Activated CD8-positive, alpha-beta T cell treated with anti-CD3 and anti-CD28 coated beads for 36 hours (primary cell): ENCODE measurements at places on chromosomes 3 and 15. TPM values are rescaled to one million over a fixed set of nuclear protein-coding genes. Genes with fewer than 3 reads are reported as not detected.

The CPB1 gene
- not detected for total RNA-seq

The SERPINI1 gene
- 1.0 TPM for total RNA-seq

The CELF6 gene
- 0.20 TPM for total RNA-seq

The SOX14 gene
- total RNA-seq: not detected

The SAMD7 gene
- total RNA-seq: not detected

The GOLGA6L10 gene
- total RNA-seq: 3.0 TPM

The DISP2 gene
- total RNA-seq: 0.20 TPM

The ZNF860 gene
- total RNA-seq: not detected

The GRIP2 gene
- total RNA-seq: not detected

The RTF1 gene
- 30.0 TPM for total RNA-seq

The LSAMP gene
- not detected for total RNA-seq

The TNFSF10 gene
- 21.5 TPM for total RNA-seq

The STRIT1 gene
- not detected for total RNA-seq

The SAMMSON gene
- not detected for total RNA-seq

DNA sequence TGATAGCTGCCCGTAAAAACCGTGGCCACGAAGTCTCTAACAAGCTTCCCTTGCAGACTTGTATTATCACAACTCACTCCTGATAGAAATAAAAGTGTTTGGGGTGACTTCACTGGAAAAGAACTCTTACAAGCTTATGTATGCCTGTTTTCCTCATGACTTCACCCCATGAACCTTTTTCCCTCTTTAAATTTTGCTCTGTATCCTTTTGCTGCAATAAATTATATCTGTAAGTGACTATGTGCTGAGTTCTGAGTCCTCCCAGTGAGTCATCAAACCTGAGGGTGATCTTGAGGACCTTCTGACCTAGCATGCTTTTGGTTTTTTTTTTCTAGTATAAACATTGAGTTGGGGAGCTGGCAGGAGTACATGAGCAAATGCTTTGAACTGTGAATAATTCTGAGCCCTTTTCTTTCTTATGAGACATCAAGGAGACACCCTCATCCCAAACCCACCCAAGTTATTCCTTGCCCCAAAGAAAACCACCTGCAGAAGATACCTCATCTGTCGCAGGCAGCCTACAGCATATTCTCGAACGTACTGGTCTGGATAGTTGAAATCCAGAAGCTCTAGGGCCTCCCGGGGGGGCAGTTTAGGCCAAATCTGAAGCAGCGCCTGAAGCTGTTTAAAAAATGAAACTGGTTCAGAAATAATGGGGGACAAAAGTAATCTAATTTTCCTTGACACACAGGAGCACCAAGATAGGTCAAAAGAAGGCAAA lies 85.9 kb downstream of the FAIM start:
- no peak for DNase-seq

DNA sequence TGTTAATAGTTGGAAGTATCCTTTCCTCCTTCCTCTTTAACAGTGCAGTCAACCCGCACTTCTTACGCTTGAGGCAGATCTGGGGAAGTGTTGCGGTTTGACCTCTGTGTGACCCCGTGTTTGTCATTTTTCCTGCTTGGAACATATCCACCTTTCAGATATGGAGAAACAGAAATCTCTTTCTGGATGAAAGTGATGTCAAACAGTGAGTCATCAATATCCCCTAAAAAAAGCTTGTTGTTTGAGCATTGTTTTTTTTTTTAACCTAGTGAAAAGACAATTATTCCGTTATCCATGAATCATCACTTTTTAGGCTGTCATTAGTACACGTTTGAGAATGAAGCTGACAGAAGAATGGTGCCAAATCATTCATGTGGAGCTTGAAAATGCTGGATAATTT lies 293.7 kb downstream of the ARPP21 start:
- DNase-seq: no peak

GRCh38 chr3:37955918-37956707 lies 34.5 kb upstream of the VILL start:
- no peak for DNase-seq

- peak; percentile 8 for DNase-seq
Measured at GRCh38 chr3:193599393-193599792, 6.4 kb downstream of the OPA1 start.

DNA sequence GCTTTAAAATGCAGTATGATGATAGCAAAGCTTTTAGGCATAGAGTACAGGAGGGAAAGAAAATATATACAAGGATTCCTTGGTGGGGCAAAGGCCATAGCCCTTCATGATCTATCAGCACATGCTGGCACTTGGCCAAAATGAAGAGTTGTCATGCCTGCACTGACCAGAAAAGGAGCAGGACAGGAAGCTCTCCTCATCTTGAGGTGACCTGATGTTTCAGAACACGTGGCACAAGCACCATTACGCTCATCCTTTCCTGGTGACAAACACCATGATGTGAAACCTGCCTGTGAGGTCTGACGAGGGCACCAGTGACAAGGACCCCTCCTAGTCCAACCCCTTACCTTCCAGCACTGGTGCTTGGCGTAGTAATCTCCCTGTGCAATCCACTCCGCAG lies 77.9 kb upstream of the DCLK3 start:
- peak; percentile 15 for DNase-seq

DNA sequence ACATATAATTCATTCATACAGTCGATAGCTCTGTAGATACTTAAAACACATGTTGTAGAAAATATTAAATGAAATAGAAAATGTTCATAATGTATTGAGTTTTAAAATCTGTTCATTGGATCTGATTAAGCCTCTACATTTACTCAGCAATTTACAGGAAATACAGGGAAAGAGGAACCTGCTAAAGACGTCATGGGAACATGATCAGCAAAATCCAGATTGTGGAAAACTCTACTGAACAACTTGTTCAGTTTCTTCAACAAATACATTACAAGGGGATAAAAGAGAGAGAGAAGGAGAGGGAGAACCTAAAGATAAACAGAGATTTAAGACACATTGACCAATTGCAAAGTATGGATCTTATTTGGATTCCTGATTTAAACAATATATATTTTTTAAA lies 46.7 kb downstream of the KLHL6 start:
- DNase-seq: no peak

- DNase-seq: no peak
Measured at GRCh38 chr15:35914573-35914972, 368.6 kb upstream of the DPH6 start.

- DNase-seq: no peak
Measured at GRCh38 chr15:96186105-96186504, 144.4 kb upstream of the NR2F2 start.

DNA sequence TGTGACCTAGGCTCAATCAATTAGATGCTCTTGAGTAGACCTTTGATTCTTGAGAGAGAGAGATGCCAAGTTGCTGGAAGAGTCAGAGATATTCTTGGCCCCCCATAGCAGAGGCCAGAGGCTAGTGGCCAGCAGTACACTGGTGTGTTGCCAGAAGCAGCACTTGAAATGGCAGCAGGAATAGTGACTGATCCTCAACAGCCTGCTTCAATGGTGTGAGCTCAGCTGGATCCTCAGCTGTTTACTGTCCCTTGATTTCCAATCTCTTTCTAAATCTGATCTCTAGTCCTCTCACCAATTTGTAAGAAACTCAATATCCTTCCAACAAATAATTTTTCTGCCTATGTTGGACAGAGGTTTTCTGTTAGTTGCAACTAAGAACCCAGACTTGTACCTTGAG lies 170.3 kb upstream of the CCDC54 start:
- no peak for DNase-seq

GRCh38 chr3:149342413-149343380 lies 9.3 kb upstream of the TM4SF18 start:
- no peak for DNase-seq

DNA sequence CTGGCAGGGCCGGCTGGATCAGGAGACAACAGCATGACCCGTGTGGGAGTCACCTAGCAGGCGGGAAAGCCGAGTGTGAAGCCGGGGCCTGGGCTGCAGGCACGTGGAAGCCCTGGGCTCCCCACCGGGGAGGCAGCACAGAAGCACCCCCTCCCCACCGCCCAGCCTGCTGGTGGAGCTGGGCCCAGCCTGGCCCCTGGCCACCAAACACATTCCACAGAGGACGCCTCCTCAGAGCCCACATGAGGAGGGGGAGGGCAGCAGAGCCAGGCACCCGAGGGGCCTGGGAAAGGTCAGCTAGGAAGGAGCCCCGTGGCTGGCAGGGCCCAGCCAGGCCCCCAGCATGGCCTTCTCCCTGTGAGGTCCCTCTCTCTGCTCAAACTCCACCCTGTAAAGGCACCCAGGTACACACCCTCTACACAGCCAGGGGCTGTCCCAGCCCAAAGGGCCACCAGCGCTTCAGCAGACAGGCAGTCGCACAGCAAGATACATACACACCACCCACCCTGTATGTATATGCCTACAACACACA lies 4.5 kb downstream of the PLXNB1 start:
- no peak for DNase-seq

GRCh38 chr15:85336880-85337279 lies 43.5 kb upstream of the AKAP13 start:
- DNase-seq: no peak

- DNase-seq: no peak
Measured at GRCh38 chr3:196141052-196141865, 59.4 kb upstream of the TFRC start.

- no peak for DNase-seq
Measured at GRCh38 chr3:37985637-37986320, 4.8 kb upstream of the VILL start.

GRCh38 chr3:135106445-135106844 lies 311.4 kb downstream of the EPHB1 start:
- DNase-seq: peak; percentile 3

DNA sequence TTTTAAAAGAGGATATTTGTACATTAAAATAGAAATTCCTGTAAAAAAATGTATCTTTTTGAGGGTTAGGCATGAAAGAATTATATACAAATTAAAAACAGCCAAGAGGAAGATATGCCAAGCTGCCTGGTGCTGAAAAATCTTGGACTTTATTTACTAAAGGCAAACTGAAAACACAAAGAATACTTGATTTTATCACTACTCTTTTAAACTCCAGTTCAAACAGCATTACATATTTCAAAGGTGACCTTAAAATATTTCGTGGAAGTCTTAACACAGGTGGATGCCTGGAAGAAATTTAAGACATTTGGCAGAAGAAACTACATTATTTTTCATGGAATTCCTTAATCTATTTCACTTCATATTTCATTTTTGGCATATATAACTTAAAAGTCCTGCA lies 101.1 kb upstream of the SLC2A2 start:
- DNase-seq: no peak

- no peak for DNase-seq
Measured at GRCh38 chr15:85992224-85992623, 87.4 kb upstream of the AGBL1 start.

- DNase-seq: no peak
Measured at GRCh38 chr15:45641374-45641781, 6.5 kb downstream of the SQOR start.

- DNase-seq: no peak
Measured at GRCh38 chr15:55257012-55257670, 32.5 kb downstream of the RAB27A start.

DNA sequence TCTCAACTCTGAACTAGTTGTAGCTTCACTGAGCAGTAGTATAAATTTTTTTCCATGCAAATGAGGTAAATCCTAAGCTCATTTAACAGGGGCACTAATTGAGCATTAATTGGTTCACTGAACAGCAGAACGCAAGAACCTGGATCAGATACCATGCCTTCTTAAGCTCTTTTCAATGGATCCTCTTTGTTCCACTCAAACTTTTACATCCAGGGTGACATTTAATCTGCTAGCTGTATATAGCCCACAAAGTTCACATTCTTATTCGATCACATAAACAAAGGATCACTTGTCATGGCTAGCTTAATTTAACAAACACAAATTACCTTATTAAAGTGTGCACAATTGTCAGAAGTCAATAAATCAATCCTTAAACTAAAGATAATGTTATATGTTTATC lies 281.6 kb downstream of the CNTN6 start:
- no peak for DNase-seq

DNA sequence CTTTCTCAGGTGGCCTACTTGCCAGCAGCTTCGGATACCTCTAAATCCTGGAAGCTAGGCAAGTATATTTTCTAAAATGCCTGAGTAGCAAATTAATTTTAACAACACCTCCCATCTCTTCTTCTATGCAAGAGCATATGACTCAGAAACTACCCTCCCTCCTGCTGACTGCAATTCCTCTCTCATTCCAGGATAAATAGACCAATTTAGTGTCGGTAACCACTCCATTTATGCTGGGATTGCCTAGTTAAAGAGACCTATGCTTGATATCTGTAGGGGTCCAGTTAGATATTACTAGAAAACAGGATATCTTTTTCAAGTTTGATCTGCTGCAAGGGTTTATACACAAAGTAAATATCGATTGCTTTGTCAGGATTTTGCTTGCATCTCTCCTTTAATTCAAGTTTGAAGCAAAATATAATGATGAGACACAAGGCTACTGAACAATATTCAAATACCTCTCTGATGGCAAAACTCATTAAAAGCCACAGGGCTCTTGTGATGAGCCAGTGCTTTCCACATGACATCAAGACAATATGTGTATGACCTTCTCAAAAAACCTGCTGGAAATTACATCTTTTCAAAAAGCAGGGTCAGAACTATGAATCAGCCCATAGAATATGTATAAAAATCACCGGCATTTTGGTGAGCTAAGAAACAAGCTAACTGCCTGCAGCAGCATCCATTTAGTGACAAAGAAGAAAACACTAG lies 491.6 kb upstream of the NECTIN3 start:
- no peak for DNase-seq

- no peak for DNase-seq
Measured at GRCh38 chr15:30023798-30024295, 58.9 kb upstream of the GOLGA8J start.

GRCh38 chr3:115169808-115170207 lies 22.7 kb upstream of the ZBTB20 start:
- DNase-seq: no peak

GRCh38 chr15:74208901-74209559 lies 6.4 kb upstream of the STRA6 start:
- DNase-seq: no peak

DNA sequence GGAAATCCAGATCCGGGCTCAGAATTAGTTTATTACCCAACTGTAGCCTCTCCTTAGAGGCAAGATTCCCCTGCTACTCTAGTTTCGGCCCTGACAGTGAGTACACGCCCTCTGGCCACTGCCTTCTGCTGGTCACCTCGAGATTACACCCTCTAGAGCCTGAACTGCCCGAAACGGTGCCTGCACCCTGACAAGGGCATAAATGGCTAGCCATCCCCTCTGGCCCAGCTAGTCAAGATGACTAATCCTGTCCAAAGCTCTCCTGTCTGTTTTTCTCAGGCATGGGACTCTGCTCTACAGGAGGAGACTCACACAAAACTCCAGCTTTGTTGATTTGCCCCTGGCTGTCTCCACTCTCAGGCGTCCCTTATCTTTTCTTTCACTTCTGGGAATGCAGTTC lies 150.5 kb upstream of the UBE2E2 start:
- no peak for DNase-seq

- DNase-seq: peak; percentile 37
Measured at GRCh38 chr3:132210476-132211346, 106.5 kb upstream of the ACP3 start.

- no peak for DNase-seq
Measured at GRCh38 chr3:49166752-49167556, 823 bp upstream of the CCDC71 start.

DNA sequence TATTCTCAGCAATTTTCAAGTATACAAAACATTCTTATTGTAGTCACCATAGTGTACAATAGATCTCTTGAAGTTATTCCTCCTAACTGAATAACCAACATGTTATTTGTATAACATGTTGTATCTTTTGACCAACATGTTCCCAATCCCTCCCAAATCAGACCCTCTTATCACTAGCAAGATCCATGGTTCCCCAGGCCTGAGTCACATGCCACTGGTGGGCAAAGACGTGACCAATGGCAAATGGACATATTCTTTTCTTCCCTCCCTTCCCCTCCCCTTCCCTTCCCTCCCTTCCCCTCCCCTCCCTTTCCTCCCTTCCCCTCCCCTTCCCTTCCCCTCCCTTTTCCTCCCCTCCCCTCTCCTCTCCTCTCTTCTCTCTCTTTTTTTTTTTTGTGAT lies 45.4 kb downstream of the AMOTL2 start:
- DNase-seq: no peak
